Activated CD8-positive, alpha-beta T cell treated with anti-CD3 and anti-CD28 coated beads, Interleukin-2, amount 10 ng/mL, durations not matched to agents 7 days and 5 days (primary cell): ENCODE measurements at places on chromosomes 4 and X. TPM values are rescaled to one million over a fixed set of nuclear protein-coding genes. Genes with fewer than 3 reads are reported as not detected.

DNA sequence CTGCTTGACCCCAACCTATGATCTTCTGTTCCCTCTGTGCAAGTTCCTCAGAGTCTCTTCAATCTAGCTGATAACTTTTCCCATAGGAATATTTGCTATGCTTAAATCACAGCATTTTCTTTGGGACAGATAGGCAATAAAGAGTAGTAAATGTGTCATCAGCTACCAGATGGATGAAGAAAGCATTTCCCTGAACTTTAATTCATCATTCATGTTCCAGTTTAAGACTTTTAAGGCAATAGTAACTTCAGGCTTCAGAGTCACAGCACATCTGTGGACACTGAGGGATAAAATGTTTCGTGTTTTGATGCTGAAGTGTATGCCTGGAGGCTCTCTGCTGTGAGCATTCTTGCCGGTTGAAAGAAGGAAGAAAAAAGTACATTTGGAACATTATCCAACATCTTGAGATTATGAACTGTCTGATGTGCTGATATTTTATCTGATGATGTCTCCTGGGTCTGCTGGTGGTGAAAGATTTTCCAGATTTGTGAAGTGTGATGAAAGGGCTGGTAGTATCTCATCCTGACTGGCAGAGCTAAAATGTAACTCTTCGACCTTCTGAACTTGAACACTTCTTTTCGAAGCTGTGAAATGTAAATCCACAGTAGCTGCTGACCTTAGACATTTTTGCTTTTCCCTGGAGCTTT, 133.7 kb downstream of the DCLK2 start:
- no peak for DNase-seq

GRCh38 chr4:179880756-179881155, 2362.4 kb upstream of the TENM3 start:
- no peak for DNase-seq

DNA sequence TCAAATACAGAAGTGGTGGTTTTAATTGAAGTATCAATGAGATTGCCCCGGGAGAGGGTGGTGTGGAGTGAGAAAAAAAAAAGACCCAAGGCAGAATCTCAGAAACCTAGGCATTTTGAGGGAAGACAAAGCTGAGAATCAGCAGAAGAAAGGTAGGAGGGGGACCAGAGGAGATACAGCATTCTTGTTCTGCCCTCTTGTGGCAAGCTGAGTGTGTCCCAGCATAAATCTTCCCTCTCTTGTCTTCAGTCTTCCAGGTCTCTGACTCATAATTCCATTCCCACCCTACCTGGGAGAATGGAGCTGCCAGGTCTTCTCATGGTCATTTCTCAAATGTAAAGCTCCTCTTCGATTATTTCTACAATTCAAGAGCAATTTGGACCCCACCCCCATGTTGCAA, 32.7 kb upstream of the MAGED1 start:
- peak; percentile 23 for DNase-seq

GRCh38 chrX:124005228-124005627, 43.7 kb downstream of the STAG2 start:
- no peak for DNase-seq

DNA sequence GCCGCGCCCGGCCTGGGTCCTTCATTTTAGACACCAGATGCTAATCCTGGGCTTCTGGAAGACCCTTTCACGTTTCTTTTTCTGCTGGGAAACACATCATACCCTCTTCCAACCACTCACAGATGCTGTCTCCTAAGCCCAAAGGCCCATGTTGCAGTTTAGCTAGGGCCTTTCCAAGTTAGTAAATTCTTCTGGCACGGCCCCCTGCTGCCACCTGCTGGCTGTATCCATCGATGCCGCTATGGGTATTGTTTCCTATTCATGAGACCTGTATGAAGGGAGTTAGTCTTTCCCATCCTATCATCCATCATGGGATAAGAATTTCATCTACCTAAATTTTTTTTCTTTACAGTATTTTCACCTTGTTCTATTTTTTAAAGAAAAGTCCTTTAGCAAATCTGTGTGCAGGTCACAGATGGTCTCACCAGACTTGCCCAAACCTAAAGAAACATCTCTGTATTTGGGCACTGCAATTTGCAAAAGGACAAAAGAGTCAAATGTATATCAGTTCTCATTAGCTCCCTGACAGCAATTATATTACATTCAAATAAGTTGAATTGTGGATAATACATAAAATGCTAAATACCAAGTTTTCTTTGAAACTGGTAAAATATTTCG, 37.8 kb upstream of the SLC9A7 start:
- DNase-seq, result peak; percentile 78

ERVMER34-1 gene
- total RNA-seq, result not detected
